ENCODE measurements at places on chromosomes 4 and X.

DNA sequence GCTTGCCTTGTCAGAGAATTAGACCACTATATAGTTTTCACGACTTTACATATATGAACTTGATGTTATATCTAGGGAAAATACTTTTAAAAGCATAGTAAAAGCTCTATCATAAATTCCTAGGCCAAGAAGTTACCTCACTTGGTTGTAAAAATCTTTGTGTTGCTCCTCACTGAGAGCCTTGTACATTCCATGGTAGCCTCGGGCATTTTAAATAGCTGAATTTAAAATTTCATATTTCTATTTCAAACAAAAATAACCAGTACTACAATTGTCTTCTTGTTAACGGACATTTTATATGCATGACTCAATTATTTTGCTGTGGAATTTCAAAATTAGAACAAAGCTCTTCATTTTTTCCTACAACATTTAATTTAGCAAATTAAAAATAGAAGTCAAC, 107.6 kb downstream of the MID1 start:
- no peak for DNase-seq

DNA sequence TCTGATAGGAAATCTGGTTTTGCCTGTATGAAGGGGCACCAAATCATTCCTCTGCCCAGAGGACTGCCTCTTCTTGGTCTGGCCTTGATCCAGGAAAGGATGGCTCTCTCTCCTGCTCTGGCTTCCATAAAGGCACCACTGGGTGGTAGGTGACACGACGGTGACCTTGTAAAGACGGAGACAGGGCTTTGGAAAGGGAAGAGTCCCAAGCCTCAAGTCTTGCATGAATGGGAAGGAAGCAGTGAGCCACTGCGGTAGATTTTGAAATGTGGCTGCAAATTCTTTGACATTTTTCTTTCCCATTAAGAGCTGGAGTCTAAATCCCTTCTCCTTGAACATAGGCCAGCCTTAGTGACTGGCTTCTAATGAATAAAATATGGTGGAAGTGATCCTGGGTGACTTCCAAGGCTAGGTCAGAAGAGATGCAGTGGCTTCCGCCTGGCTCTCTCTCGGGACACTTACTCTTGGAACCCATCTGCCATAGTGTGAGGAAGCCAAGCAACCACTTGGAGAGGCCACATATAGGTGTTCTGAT, 347.4 kb downstream of the BCOR start:
- no peak for DNase-seq

DNA sequence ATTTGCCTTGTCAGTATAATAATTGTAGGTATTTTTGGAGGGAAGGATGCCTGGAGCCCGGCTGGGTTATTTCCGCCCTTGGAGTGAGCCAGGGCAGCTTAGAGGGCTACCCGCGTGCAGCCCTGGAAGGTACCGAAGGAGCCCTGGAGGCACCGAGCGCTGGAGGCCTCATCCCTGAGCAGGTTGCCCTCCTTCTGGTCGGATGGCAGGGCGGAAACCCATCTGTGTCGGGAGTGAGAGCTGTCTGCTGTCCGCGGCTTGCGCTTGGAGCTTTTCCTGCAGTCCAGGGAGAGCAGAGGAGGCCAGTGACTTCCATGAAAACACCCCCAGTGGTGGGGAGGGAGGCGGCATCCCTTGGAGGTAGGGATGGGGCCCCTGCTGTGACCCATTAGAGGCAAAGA, 122.1 kb downstream of the TBL1X start:
- no peak for DNase-seq

DNA sequence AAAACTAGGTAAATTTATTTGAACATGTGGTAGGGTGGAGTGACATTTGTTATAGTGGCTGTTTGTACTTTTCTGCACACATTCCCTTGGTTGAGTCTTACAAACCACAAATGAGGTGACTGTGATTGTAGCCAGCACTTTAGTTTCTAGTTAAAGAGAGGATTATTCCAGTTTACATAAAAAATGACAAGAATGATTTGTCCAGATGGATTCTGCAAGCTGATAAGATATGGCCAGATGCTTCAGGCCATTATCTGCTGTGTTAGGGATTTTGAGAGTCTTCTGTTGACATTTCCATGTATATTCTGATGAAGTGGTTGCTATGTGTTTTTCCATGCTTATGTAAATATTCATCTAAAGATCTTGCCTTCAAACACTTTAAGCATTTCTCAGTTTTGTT, 31.0 kb upstream of the PDE5A start:
- no peak for DNase-seq

GRCh38 chrX:115588179-115588578, 27.2 kb downstream of the PLS3 start:
- DNase-seq: no peak

DNA sequence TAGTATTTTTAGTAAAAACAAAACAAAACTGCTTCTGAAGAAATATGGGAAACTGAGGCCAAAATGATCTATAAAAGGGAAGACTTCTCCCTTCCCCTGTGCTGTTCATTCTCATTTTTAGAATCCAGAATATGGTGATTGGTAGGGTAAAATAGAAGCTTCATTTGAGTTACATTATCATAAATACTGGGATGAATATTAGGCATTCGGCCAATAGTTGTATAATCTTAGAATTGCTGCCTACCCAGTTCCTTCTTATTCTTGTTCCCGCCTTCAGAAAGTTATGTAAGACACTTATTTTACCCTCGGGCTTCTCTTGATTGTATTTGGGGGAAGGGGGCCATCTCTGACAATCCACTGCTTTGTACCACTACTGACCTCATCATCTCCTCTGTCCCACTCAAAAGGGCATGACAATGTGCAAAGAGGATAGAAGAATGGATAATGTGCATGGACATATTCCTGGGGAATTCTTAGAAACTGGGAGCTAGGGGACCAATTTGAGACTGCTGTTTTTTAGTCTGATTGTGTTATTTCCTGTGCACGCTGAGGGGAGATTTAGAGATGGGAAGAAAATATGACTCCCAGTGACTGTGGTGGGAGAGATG, 588 bp downstream of the ART3 start:
- DNase-seq: no peak

GRCh38 chr4:135122457-135122856, 920.9 kb upstream of the PABPC4L start:
- no peak for DNase-seq

- DNase-seq: no peak
These were observed 74.1 kb downstream of the AFAP1 start for GRCh38 chr4:7865533-7865932.

- no peak for DNase-seq
These were observed 184.9 kb upstream of the AADAT start for GRCh38 chr4:170274616-170275015.

DNA sequence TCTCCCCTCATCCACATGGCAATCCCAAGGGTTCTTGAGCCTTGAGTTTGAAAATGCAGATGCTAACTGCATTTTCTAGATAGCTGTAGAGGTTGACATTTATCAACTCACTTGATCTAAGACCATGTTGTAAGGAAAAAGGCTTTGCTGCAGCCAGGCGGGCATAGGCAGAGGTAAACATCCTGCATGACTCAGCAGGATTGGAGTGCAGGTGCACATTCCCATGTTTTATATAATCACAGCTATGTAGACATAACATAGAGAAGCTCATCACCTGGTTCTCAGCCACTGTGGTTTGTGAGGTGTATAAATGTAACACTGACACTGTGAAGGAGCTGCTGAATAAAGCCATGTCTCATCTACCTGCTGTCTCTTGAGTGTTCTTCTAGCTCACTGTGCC, 62.3 kb upstream of the PDE5A start:
- no peak for DNase-seq

GRCh38 chr4:151199319-151200190, 77.4 kb upstream of the PRSS48 start:
- DNase-seq: no peak

GRCh38 chr4:84579403-84579776, 3.5 kb upstream of the CDS1 start:
- no peak for DNase-seq

GRCh38 chr4:28225050-28225449, 1364.4 kb downstream of the STIM2 start:
- no peak for DNase-seq

GRCh38 chrX:81537723-81538122, 335.8 kb downstream of the SH3BGRL start:
- no peak for DNase-seq

- no peak for DNase-seq
These were observed 125.1 kb downstream of the PALLD start for GRCh38 chr4:168621806-168622589.

- DNase-seq: no peak
These were observed 2595.3 kb downstream of the ARAP2 start for GRCh38 chr4:33649015-33649414.

DNA sequence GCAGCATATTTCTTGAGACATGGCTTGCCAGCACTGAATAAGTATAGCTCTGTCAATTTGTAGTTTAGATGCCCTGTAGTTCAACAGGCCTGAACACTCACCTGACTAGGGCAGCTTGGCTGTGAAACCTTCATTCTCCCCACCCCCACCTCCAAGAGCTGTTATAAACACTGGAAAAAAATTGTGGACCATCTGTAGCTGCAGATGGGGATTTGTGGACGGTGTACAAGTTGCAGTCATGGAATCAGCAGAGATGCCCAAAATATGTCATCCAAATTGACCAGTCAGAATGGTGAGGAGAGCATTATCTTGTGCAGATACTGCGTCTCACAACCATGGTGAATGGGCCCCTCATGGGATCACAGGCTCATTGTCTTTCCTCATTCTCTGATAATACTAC, 76.2 kb upstream of the PAQR3 start:
- DNase-seq: no peak

DNA sequence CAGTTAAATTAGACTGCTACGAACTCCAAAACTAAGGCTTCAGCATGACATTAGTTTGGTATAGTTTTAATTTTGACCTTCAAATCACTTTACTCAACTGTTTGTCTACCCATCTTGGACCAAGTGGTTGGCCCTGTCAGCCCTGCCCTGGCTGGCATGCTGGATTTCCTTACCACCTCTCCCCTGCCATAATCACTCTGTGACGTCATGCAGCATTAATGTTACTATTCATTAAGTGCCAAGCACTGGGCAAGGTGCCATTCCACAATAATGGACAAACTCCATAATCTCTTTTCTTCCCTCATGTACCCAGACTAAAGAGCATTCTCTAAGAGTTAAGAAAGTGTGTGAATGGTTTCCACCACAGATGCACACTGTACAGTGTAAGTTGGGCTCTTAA, 277.0 kb upstream of the INTU start:
- no peak for DNase-seq

- no peak for DNase-seq
These were observed 82.8 kb downstream of the CHRNA9 start for GRCh38 chr4:40417941-40418340.

- DNase-seq: no peak
These were observed 27.4 kb downstream of the FAM149A start for GRCh38 chr4:186131935-186132334.

DNA sequence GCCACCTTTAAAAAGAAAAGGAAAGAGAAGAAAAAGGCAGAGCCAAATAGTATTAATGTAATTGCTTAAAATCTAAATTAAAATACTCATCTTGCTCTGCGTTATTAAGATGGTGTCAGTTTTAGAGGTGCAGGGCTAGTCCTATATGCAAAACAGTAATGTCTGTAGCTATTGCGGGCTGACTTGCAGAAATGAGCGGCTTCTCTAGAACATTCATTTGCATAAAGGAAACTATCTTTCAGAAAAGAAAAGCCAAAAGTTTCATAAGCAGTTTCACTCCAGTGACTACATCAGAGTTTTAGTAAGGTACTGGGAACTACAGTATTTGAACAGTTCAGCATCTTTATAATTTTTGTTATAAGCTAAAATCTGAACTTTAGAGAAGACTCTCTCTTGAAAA, 6.0 kb downstream of the SMAD1 start:
- DNase-seq: no peak

DNA sequence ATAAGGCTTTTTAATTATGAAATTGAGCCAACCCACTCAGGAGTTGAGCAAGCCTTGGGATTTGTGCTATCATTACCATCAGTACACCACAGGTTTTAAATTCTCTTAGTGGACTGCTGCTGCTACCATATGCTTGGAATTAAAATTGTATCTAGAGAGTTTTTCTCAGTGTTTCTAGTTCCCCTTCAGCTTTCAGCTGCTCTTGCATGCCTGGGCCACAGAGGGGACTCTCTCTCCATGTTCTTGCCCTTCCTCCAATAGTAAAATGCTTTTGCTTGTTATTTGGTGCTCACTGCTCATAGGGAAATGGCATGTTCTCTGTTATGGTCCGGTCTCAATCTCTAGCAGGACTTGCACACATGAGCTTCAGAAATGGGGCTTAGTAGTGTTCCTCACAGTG, 101.9 kb downstream of the IGSF1 start:
- DNase-seq: no peak

DNA sequence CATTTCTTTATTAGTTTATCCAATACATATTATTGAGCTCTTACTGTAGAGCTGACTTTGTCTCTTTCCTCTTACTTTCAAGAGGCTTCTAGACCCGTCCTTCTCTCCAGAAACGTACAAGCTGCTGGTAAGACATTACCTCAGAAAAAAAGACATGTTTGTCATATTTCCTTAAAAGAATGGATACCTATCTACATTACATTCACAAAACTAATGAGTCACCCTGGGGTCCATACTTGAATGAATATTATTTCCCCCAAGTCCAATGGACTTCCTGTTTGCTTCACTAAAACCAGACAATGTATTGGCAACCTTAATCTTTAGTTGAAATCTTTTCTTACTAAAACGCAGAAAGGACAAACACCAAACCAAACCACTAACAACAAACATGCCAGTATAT, 176.5 kb upstream of the CLNK start:
- no peak for DNase-seq

DNA sequence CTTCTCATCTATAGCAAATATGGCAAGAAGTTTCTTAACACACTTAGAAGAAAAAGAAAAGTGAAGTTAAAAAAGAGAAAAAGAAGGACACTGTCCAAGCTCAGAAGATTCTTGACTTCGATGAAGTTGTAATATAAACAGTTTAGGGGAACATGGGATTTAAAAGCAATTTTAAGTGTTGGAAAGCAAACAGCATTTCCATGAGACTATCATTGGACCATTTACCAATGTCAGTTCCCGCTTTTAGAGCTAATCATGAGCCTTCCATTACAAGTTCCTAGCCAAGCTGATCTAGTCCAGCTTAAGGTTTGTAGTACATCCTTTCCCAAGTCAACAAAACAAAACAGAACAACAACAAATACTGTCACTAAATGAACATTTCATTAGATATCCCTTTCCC, 45.1 kb upstream of the FGF2 start:
- DNase-seq: no peak

DNA sequence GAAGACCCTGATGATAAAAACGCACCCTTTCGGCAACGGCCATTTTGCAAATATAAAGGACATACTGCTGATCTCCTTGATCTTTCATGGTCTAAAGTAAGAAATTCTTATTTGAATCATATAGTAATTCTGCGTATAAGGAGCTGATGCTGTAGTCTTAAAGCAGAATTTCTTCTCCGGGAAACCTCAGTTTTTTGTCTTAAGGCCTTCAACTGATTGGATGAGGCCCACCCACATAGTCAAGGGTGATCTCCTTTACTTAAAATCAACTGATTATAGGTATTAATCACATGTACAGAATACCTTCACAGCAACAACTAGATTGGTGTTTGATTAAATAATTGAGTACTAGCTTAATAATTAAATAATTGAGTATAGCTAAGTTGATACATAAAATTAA, 62.8 kb upstream of the DOCK11 start:
- DNase-seq: no peak

All from activated gamma-delta T cell treated with Interleukin-2 at 50 U/mL for 16 hours (primary cell).